Astrocyte of the spinal cord (primary cell): ENCODE measurements at places on chromosomes 1 and 21.

DNA sequence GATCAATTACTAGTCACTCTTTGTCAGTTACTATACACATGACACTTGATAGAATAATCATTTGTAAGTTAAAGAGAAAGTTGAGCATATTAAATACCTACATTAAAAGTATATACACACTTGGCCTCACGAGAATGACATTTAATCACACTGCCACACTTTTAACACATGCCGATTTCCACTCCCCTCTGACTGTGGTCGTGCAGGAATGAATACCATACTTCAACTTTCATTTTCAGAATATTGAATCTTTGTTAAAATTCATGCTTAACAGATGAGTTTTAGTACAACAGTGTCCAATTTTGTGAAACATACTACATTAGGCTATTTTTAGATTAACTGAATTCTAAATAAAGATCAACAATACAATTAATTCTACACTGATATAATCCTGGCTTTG lies 78.2 kb upstream of the SDC3 start:
- no peak for DNase-seq

DNA sequence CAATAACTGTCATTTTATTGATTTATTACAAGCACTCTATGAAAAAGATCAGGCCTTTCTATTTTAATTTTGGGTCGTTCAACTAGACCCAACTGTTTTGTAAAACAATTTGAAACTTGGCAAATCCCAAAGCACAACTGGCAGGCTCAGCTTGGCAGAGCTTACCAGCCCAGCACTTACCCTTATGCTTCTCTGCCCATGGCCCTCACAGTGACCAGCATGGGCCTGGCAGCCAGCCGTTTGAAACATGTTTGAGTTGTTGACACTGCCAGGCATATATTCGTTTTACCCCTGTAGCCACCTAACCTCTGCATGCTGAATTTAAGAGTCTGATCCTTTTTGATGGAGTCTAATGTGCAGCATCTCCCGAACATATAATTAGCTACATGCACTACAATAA lies 796.7 kb upstream of the ADGRL2 start:
- no peak for DNase-seq

DNA sequence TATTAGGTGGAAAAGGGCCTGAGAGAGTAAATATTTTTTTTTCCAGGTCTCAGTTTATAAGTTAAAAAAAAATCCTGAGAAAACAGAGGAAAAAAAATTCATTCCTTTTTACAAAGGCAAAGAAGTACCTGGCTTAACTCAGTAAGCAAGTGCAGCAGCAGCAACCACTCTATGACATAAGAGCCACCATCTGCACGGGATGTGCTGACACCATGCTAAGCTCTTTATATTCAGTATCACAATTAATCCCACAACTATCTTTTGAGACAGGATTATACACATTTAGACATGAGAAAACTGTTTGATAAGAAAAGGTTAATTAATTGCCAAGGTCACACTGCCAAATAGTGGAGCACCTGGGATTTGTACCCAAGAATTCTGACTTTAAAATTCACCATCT lies 13.4 kb upstream of the DPT start:
- no peak for DNase-seq

- no peak for DNase-seq
Observed at GRCh38 chr1:223175032-223175431, 32.0 kb upstream of the TLR5 start.

DNA sequence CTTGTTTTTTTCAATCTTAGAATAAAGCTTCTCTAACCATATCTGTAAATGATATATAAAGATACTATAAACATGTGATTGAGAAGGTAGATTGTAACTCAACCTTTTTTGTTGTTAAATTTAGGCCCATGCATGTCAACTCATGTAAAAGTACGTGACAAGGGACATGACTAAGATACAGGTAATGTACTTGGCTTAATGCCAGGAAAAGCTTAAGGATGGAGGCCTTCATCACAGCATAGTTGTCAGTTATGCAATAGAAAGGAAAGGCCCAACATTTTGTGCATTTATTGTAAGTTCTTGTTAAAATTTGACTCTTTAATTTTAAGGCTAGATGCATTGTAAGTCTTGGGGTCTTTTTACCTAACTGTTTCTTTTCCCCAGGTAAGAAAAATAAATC lies 305.1 kb downstream of the LTN1 start:
- no peak for DNase-seq

GRCh38 chr1:167509587-167509986 lies 8.7 kb downstream of the CD247 start:
- DNase-seq: no peak

- peak; percentile 74 for DNase-seq
Observed at GRCh38 chr1:62841587-62842169, 57.7 kb downstream of the ATG4C start.

- DNase-seq: no peak
Observed at GRCh38 chr1:1066403-1067283, 7.5 kb downstream of the RNF223 start.

GRCh38 chr1:219812491-219813203 lies 115.7 kb downstream of the SLC30A10 start:
- peak; percentile 81 for DNase-seq

DNA sequence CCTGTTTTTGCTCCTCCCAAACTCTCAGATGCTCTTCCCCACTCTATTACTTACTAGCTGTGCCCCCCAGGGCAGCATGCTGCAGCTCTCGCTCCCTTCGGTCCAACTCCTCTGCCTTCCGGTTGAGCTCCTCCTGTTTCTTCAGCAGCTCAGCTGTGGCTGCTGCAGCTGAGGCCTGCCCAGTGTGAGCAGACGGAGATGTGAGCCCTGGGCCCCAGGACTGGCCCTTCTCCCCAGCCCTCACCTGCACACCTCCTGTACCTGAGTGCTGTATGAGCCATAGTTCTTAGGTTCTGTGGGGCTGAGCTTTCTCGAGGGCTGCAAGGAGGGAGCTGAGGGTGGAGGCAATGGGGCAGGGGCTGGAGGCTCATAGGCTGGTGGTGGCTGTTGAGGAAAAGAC lies 1.9 kb downstream of the SCAMP3 start:
- no peak for DNase-seq

DNA sequence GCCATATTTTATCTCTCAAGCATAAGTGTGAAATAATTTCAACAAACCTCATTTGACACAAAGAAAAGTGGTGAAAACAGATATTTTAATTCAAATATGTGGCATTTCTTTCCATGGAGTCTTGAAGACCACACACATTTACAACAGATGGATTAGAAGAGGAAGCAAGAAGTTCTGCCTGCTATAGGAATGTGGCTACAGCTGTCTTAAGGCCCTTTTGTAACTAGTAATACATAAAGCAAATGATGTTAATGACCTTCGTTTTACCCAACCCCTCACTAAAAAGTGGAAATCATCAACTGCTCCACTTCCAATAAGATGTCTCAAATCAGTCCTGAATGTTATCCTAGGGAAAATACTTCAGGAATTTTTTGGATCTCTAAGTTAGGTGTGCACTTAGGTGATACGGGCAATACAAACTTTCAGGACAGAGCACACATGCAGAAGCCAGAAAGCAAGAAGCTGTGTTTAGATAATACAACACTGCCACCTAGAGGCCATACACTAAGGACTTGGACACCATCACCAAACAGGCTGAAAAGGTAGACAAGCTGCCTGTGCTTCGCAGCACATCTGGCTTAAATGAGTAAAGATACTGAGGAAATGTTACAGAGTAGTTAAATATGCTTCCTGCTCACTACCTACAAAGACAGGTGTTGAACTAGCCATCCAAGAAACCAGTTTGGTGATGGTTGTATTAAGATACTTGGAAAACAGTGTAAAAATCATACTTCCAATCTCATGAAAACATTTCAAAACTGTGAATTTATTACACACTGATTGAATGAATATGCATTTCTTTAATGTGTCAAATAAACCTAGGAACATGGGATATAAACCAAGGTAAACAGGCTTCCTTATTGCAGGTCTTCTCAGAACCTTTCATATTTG lies 24.4 kb downstream of the RRAGC start:
- peak; percentile 85 for DNase-seq

DNA sequence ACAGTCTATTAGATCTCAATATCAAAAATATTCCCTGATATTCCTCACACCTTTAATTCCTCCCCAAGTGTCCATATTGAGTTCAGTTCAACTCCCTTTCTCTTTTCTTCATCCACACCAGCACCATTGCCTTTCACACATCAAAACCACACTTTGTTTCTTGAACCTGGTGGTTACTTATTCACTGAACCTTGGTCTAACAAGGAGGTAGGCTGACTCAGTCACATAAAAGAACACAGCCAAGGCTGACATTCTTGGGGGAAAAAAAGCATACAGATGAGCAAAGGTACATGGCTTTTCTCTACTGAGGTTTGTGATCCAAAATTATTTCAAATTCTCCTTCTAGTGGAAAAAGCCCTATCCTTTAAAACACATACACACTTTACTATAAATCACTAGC lies 131.7 kb upstream of the USH2A start:
- DNase-seq: peak; percentile 24

- no peak for DNase-seq
Observed at GRCh38 chr21:41763996-41764395, 2.9 kb downstream of the RIPK4 start.
